ENCODE measurements at places on chromosomes 3 and 15. TPM values are rescaled to one million over a fixed set of nuclear protein-coding genes. Genes with fewer than 3 reads are reported as not detected.

The A4GNT gene
- total RNA-seq: not detected

The SCAMP2 gene
- 84.2 TPM for total RNA-seq

The TJP1 gene
- total RNA-seq: not detected

The TICRR gene
- 14.0 TPM for total RNA-seq

The TGM5 gene
- total RNA-seq: not detected

The ZBTB47 gene
- total RNA-seq: 0.60 TPM

The PLXNA1 gene
- total RNA-seq: 15.9 TPM

The ZKSCAN7 gene
- 4.7 TPM for total RNA-seq

The MNS1 gene
- 0.82 TPM for total RNA-seq

- no peak for DNase-seq
Measured at GRCh38 chr15:30824518-30825195, 79.1 kb upstream of the FAN1 start.

DNA sequence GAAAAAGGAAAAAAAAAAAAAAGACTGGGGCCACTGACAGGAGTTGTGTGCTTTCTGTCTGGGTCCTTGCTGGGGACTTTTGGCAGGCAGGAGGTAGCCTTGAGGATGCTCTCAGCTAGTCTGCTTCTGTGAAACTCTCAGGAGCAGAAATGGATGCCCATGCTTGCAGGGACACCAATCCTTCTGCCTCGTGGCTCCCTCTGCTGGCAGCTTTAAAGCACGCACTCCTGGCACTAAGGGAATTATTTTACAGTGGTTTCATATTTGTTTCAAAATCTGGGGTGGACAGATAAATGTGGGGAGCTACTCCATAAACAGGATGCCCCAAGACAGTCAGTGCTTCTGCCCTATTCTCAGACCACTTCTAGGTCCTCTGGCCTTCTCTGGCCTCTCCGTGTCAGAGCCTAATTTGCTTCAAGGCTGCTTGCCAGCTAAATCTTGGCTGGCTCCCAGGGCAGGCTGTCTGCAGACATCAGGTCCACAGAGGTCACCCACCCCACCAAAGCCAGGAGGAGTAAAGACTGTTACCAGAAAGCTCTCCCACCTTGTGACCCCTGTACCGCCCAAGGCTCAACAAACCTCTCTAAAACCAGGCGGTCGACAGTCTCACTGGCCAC is 17.1 kb downstream of the TRAIP start:
- DNase-seq: peak; percentile 78

DNA sequence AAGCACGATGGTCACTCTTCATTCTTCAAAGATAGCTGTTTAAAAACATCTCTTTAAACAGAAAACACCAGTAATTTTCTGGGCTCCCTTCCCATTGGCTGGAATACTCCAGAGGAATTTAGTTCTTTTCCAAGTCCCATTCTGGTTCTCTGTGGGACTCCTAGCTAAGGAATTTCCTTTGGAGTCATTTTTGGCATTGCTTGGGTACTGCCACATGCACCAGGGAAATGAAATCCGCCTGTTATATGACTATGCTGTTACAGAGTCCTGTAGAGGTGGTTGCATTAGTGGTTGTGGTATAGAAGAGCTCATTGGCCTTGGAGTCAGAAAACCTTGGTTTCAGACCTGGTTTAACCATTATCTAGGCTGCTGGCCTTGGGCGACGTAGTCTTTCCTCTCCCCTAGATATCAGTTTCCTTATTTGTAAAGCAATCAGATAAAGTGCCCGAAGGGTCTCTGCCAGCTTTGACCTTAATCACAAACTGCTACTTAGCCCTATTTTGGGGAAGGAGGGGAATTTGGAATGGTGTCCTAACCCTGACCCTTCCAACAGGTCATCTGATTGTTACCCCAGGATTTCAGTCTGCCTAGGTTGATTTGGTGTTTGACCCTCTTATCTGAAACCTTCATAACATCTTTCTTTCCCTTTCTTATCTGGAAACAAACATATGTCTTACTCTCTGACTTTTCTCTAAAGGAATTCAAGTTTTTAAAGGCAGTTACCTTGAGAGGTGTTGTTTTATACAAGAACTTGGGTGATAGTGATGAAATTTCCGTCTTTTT is 13.4 kb downstream of the RTP1 start:
- no peak for DNase-seq

DNA sequence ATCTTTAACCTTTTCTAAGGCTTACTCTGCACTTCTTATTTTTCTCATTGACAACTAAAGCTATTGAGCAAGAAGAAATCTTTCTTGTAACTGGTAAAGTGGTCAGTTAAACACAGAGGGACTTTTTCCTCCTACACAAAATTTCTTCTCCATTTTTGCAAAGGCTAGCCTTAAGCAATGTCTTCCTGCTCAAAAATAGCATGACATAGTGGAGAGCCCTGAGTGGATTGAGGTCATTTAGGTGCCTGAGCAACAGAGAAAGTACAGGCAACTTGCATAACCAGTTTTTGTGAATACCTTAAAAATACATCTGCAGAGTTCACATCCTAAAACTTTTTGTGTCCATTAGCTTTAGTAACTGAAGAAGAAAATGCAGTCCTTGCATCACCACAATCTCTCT is 144.7 kb upstream of the TTC14 start:
- no peak for DNase-seq

DNA sequence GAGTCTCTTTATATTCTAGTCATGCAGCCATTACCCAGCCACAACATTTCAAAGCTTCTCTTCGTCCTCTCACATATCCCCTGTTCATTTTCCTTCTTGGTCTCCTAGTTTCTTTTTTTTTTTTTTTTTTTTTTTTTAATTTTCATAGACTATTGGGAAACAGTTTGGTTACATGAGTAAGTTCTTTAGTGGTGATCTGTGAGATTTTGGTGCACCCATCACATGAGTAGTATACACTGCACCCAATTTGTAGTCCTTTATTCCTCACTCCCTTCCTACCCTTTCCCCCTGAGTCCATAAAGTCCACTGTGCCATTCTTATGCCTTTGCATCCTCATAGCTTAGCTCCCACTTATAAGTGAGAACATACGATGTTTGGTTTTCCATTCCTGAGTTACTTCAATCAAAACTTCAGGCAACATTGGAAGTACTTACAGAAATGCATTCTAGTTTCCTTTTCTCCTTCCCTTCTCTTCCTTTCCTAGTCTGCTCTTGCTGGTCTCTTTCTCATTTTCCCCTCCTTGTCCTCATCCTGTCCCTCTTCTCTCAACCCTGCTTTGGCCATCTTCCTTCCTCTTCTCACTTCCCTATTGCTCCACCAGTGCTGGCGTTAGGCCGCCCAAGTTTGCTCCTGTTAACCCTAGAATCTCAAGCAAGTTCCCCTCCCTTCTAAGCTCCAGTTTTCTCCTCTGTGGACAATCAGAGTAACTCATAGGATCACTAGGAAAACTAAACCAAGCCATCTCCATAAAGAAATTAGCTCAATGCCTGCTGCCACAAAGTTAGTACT is 4.8 kb downstream of the ATP8B4 start:
- no peak for DNase-seq

- no peak for DNase-seq
Measured at GRCh38 chr3:196660381-196661166, 21.1 kb downstream of the NRROS start.

DNA sequence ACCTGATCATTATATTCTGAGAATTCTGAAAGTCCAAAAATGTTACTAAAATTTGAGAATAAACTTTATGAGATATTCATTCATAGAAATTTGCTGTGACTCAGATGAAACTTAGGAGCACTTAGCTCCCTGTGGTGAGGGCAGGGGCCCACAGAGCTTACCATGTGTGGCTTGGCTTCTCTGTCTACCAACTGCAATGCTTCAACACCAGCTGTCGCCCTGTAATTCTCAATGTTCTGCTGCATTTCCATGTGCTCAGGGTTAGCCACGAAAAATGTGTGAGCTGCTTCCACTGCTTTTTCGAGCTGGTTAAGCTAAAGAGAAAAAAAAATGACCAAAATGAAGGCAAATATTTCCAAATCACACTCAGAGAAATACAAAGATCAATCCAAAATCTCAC is 125.6 kb downstream of the P3H2 start:
- DNase-seq: no peak

- no peak for DNase-seq
Measured at GRCh38 chr15:43871835-43872234, 45.0 kb downstream of the WDR76 start.

GRCh38 chr15:63972801-63973200 is 73.5 kb downstream of the DAPK2 start:
- no peak for DNase-seq

DNA sequence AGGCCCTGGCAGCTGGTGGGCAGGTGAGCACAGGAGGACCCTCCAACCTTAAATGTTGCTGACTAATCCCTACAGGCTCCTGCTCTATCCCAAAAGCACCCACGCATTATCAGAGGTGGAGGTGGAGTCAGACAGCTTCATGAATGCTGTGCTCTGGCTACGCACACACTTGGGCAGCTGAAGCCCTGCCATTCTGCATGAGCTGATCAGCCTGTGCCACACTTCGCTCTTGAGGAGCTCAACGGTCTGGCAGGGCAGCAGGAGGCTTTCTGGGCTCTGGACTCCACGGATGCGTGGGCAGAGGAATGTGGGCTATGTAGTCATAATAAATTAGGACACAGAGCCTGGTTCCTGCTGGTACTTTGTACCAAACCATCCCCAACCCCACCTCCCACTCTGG is 6.1 kb downstream of the MST1 start:
- no peak for DNase-seq

- DNase-seq: no peak
Measured at GRCh38 chr15:67587331-67587730, 44.8 kb downstream of the MAP2K5 start.

DNA sequence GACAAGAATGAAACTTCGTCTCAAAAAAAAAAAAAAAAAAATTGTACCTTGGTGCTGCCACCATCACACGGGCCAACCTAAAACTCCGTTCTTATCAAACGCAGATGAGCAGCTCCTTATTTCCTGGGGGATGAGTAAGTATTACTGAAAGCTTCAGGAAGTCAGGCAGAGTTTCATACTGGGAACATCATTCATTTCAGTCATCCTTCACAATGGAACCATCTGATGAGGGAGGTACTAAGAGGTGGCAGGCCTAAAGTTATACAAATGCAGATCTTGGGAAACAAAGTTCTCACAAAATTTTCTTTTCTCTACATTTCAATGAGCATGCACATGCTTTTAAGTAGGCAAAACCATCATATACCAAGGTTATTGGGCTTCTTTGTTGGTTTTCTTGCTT is 636.0 kb upstream of the LMCD1 start:
- no peak for DNase-seq

DNA sequence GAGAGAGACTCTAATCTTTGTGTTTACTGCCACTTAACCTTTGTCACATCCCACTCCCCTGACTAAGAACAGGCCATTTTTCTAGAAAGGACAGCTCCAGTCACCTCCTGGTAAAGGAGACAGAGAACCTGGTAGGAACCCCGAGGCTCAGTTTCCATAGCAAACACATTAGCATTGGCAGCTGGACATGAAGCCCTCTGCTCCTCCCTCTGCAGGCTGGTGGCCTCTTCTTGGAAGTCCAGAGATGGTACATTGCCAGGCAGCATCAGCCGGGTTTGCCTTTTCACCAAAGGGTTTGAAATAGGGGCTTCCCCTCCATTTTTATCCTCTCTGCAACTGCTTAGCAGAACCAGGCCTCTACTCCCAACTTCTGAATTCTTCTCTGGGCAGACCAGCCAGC is 213.4 kb upstream of the SEMA6D start:
- DNase-seq: no peak

DNA sequence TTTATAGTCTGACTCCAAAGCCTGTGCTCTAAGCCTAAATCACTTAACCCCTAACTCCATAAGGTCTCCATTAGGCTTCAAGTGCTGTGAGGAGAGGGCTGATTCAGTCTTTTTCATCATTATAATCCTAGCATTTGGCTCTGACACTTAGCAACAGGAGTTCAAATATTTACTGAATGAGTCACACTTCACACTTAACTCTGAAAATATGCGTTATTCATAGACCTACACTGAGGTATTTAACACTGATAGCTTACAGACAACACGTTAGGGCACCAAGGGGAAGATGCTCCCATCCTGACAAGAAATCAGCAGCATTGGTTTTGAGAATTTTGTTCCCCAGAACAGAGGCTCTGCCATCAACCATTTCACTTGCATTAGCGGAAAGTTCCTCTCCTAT is 53.5 kb downstream of the MSL2 start:
- no peak for DNase-seq

DNA sequence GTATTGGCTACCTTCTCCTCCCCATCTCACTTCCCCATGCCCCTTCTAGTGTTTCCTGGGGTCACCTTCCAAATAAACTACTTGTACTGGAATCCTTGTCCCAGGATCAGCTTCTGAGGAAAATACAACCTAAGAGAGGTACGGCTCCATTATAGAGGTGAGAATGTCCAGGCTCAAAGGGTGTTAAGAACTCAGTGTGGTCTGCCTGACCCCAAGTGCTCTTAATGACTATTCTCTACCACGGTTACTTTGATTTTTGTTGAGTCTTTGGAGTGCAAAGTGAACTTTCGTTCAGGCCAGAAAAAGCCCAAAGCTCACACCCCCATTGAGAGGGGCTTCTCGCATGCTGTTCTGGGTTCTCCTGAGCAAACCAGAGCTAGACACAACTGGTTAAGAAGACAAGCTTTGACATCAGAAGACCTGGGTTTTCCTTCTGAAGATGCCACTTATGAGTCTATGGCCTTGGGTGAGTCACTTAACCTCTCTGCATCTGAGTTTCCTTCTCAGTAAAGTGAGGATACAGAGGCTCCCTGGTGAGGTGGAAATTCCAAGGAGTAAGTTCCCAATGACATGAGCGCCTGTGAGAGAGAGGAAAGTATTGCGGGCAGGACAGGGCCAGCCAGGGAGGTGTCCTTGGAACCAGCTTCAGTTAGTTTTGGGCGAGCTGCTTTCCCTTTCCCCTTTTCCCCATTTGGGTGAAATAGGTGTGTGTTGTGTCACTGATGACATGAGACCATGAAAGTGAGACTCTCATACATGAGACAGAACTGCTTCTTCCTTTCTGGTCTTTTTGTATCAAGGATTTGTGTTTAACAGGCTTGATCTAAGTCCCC is 475.0 kb upstream of the PROK2 start:
- no peak for DNase-seq

DNA sequence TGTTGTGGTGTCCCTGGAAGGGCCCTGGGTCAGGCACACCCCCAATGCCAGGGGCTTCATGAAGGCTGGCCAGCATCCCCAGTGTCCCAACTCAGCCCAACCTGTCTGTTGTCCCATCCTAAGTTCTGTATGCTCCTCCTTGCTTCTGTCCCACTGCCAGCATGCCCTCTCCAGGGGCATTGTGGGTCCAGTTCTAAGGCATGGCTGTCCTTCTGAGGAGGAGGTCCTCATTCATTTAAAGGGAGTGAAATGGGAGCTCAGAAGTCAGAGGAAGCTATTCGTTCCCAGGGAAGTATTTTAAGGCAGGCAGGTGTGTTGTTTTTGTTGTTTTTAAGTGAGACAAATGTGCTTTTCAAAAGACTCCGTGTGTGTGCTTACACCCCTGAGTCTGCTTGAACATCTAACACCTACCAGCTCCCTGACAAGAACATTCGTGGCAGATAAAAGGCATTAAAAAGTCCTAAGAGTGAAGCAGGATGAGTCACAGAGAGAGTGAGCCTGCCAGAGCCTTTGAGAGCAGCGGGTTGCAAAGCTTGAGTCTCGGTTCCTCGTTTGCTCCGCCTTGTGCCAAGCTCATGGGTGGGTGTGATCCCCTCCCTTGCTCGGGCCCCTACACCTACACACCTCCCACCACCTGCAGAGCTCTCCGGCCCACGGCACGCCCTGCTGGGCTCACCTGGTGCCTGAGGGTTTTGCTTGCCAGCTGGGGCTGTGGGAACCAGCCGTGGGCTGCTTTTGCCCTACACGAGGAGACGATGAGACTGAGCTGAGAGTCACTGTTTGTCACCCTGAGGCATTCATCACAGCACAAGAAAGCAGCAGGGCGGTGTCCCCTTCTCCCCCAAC is 183.4 kb upstream of the TOPAZ1 start:
- DNase-seq: peak; percentile 2

Data from CD8-positive, alpha-beta memory T cell (primary cell).